Caki2 (cell line): ENCODE measurements at places on chromosomes 3 and 15. TPM values are rescaled to one million over a fixed set of nuclear protein-coding genes. Genes with fewer than 3 reads are reported as not detected.
A peak's percentile ranks its signal among the peaks of the same experiment; 100 is the strongest.

Gene CFAP91
- 0.17 and 4.5 TPM in 2 replicates for total RNA-seq

Gene LRRC31
- 0.47 and 0.98 TPM in 2 replicates for total RNA-seq

Gene EHHADH
- 9.3 and 15.6 TPM in 2 replicates for total RNA-seq

Gene CCR1
- not detected in 2 replicates for total RNA-seq

Gene FBLN2
- 0.10 TPM in 1 of 2 replicates, not detected in the other for total RNA-seq

Gene BCHE
- 78.5 and 83.1 TPM in 2 replicates for total RNA-seq

Gene SLCO2A1
- not detected in 2 replicates for total RNA-seq

Gene RYR3
- total RNA-seq, result 0.12 and 0.84 TPM in 2 replicates

Gene TUSC7
- total RNA-seq, result not detected in 2 replicates

Gene BFSP2
- total RNA-seq, result not detected in 2 replicates

Gene LOXL1
- total RNA-seq, result 22.7 and 27.1 TPM in 2 replicates

Gene PCSK6
- 5.5 and 9.4 TPM in 2 replicates for total RNA-seq

Gene DNAH12
- 0.07 TPM in 1 of 2 replicates, not detected in the other for total RNA-seq

Gene RLBP1
- not detected in 2 replicates for total RNA-seq

Gene SHF
- total RNA-seq, result 6.6 and 14.3 TPM in 2 replicates

Gene BTLA
- not detected in 2 replicates for total RNA-seq

DNA sequence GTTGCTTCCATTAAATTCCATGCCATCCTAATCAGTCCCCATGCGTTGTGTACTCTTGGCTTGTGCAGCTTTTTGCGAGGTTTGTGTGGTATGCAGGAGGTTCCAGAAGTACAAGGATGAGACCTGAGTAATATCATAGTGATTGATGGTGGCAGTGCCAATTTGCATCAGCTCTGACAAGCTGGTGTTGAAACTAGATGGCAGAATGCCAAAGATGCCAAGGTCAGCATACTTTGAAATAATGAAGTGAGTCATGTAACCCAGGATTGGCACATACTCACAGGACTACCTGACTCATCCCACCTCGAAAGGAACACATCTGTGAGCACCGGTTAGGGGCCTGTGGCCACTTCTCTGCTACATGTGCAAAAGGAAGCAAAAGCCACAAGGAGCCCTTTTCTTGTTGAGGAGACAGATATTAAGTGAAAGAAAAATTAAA, 14.3 kb downstream of the KAT2B start:
- peak; percentile 91 for DNase-seq

DNA sequence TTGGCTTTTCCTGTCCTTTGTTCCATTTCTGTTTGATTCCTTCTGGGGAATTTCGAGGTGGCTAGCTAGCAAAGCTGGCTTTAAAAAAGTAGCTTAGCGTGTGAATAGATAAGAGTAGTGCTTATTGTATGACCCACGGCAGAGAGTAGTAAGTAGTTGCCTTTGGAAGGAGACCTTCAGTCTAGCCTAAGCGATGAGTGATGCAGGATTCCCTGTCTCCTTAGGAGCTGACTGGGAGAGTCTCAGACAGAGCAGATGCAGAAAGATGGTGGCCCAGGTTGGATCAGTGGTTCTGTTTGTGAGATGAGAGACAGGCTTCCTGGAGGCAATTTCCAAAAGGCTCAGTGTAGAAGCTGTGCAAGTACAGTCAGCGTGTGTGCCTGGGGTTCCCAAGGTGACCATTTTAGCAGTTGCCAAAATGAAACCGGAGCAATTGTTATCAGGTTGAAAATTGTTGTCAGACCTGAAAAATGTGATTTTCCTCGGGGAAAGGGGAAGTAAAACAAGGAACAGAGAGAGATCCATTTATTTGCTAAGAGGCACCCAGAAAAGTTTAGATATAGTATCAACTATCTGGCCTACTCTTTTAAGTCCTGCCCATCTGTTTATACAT, 681 bp upstream of the IL5RA start:
- no peak for DNase-seq

GRCh38 chr15:45179221-45179985, 8.4 kb downstream of the SHF start:
- no peak for DNase-seq

DNA sequence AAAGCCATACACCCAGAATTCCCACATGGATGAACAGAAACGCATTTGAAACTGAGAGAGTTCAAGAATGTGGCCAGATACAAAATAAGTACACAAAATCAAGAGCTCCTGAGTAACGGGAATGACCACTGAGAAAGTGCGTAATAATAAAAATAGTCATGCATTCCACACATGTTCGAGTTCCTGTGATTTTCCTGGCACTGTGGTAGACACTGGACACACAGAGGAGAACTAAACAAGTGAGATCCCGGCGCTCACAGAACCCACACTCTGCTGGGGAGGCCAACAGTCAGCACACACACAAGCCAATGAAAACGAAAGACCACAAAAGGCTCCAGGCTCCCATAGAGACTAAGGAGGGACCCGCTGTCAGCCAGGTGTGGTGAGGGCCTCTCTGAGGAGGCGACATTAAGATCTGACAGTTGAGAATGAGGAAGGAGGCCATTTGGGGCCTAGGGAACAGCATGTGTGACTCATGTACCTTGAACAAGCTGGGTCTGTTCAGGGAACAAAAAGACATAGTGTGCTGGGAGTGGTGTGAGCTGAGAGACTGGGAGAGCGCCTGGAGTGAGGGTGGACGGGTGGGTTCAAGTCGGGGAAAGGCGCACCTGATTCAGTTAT, 5.1 kb downstream of the FAM107A start:
- DNase-seq, result no peak

DNA sequence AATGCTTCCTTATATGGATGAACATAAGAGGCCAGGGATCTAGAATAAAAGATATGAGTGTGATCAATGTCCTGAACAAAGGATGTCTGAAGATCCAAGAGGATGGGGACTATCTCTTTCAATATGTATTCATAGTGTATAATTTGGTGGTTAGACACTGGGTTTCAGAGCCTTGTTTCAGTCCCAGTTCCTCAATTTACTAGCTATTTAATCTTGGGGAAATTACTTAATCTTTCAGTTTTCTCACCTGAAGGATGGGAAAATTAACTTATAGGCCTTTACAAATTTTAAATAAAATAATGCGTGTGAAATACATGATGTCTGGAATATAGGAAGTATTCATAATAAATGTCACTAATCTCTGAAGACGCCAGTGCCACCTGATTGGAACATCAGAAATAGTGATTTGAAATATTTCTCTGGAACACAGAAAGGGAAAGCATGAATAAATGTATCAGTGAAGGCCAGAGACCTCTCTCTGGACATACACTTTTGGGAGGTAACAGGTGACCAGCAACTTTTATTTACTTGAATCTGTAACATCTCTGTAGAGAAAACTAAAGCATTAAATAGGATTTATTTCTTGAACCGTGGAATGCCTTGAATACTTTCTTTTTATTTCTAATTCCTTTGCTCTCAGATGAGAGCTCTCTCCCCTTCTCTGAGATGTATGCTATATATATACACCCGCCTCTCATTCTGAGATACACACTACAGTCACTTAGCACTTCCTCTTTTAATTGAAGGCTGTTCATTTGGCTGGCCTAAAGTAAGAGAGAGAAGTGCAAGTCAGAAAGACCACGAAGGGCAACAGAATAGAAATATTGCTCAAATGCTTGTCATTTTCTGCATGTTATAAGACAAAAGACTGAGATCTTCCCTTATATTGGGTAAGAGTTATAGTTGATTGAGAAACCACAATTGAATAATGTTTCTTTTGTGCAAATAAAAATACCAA, 407.1 kb downstream of the LSAMP start:
- DNase-seq, result no peak

DNA sequence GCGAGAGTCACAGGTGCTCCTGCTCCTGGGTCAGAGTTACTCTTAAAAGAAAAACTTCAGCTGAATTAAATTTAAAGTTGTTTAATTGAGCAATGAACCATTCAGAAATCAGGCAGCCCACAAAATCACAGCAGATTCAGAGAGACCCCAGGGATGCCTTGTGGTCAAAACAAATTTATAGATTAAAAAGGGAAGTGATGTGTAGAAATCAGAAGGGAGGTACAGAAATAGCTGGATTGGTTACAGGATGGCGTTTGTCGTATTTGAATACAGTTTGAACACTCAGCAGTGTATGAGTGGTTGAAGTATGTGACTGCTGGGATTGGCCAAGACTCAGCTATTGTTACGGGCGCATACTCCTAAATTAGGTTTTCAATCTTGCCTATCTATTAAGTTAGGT, 58.6 kb downstream of the UACA start:
- DNase-seq, result no peak

- peak; percentile 12 for DNase-seq
These were observed 16.7 kb upstream of the RPL24 start for GRCh38 chr3:101703169-101703568.

DNA sequence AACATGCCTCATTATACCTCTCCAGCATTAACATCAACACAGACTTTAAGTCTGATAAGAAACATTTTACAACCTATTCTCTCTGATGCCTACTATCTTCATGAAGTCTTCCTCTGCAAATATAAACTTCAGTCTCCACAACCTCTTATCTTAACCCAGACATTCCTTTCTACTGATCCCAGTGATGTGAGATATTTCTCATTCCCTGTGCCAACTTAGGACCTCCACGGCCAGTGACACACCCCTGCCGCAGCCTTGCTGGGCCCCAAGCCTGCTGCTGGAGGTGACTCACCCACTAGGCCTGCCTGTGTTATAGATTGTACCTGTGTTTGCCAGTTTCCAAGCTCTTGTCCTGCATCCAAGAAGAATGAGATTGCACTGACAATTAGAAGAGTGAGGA, 734.5 kb upstream of the CADM2 start:
- no peak for DNase-seq

DNA sequence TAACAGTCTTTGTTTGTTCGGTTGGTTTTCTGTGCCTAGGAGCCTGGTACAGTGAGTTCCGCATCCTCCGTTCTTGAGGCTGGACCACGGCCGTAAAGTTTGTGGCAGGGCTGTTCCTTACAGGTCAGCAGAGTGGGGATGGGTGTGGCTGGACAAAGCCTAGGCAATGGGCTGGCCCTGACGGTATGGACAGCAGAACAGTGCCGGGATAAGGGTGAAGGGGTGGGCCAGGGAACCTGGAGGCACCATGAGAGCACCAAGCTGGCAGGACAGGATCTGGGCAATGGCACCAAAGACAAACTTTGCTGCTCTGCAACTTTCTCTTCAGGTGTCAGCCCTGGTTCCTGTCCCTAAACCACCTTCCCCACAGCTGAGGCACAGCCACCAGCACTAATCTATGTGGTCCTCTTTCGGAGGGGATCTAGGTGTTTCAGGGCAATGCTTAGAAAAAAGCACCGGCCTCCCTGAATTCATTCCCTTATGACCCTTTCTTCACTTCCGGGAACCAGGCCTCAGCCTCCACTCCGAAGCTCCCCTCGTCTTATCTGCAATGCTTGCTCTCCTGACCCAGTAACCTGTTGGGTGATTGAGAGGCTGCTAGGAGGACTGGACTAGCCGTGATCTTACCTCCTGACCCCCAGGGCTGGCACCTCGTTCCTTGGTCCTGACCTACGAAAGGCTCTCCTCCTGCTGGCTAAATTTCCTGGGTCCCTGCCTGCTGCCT, 54.4 kb downstream of the KLHL6 start:
- DNase-seq, result no peak

DNA sequence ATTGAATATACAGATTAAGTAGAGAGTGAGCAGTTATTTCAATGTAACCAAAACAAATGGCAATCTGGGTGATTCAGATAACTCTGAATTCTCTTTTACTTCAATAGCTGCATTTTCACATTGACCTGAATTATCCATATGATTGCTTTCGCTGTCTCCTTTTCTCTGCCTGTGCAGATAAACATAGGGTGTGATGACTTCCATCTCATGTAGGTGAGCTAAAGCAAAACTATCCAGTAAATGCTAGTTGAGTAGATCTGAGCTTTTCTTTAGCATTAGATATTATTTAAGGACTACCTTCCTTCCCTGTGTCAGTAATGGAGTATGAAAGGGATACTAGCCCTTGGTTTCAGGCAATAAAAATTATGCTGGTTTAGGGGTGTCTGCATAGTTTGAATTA, 288.6 kb downstream of the OXSM start:
- no peak for DNase-seq

DNA sequence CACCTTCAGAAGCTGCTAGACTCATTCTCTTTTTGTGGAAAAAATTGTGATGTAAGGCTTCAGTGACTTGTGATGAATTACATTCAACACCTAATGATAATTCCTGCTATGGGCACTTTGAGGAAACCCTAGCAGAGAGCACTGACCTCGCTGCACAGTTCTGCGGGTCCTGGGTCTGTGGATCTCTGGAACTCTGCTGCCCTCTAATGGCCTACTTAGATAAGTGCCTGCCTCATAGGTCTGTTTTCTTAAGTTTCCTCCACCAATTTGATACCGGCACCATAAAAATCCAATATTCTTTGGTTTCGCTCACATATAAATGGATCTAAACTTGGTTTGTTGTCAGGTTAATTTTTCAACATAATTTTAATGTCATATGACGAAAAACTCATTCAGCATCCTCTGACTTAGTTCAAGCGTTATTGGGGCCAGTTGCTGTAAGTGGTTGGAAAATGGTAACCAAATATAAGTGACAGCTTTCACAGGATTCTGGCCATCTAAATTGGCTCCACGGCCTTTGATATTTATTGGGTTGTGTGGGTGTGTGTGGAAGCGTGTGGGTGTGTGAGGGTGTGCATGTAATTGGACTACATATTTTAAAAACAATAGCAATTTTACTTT, 10.4 kb downstream of the SLITRK3 start:
- peak; percentile 56 for DNase-seq

DNA sequence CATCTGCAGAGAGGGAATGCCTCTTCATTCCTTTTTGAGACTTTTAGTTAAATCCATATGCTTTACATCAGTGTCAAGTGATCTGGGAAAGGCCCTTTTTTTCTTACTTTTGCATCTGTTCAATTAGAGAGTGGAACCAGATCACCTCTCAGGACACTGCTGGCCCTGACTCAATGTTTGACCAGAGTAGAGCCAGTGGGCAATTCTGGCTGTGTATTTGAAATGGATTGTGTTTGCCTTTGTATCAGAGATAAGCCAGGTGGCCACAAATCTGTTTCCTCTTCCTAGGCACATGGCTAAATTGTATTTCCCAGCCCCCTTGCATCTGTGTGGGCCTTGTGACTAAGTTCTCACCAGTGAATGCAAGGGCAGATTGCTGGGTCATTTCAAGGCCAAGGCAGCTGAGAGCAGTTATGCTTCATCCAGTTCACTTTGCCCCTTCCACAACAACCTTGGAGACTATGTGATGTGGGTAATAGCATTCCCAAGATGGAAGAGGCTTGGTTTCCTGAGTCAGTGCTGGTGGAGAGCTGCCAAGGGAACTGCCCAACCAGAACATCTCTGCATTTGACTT, 75.6 kb upstream of the CACNA2D3 start:
- peak; percentile 96 for DNase-seq

DNA sequence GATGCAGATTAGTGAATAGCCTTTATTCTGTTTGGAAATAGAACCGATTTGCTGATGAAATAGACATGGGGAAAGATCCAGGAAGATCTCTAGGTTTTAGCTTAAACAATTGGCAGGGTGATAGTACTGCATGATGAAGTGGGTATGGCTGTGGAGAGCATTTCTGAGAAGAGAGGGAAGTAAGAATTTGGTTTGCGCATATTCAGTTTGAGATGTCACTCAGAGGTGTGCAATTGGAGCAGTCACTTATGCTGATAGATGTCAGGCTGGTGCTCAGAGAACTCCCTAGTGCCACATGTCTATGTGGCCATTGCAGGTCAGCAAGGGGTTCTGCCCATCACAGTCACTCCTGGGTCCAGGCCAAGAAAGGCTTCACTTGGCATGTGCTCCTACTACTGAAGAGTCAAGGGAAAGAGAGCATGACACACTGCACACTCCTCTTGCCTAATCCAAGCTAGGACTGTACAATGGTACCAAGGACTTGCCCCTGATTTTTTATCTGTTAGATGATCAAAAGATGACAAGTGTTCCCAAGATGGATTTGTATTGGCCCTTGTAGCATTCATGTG, 57.2 kb upstream of the ST8SIA2 start:
- DNase-seq, result no peak

- peak; percentile 69 for DNase-seq
These were observed at the start of gene CMTM7 for GRCh38 chr3:32391643-32392535. CMTM7 (plus strand) TSS chr3:32391853; CDS start chr3:32391907, 54 bp downstream.
